ENCODE measurements at places on chromosomes 1 and 21. TPM values are rescaled to one million over a fixed set of nuclear protein-coding genes. Genes with fewer than 3 reads are reported as not detected.

PMVK gene
- polyA plus RNA-seq, result 95.4 TPM

CD2 gene
- not detected for polyA plus RNA-seq

IFNLR1 gene
- polyA plus RNA-seq, result 9.4 TPM

CD52 gene
- 3.3 TPM for polyA plus RNA-seq

PRKCZ gene
- polyA plus RNA-seq, result 44.6 TPM

GBP3 gene
- polyA plus RNA-seq, result not detected

All from cardiac muscle cell (in vitro differentiated cells and primary cell).